ENCODE measurements at places on chromosomes 5 and 9. TPM values are rescaled to one million over a fixed set of nuclear protein-coding genes. Genes with fewer than 3 reads are reported as not detected.

- H3K4me1 ChIP-seq = no peaks in the 10 kb centered on the region
- no peaks in the 10 kb centered on the region for H3K27me3 ChIP-seq
- H3K36me3 ChIP-seq = no peaks in the 10 kb centered on the region
- H3K4me3 ChIP-seq = no peak overlapping the region
- peak; percentile 65 for DNase-seq
- no peak overlapping the region for H3K27ac ChIP-seq
These were observed 185.0 kb upstream of the ELL2 start for GRCh38 chr5:96146675-96147074.

DNA sequence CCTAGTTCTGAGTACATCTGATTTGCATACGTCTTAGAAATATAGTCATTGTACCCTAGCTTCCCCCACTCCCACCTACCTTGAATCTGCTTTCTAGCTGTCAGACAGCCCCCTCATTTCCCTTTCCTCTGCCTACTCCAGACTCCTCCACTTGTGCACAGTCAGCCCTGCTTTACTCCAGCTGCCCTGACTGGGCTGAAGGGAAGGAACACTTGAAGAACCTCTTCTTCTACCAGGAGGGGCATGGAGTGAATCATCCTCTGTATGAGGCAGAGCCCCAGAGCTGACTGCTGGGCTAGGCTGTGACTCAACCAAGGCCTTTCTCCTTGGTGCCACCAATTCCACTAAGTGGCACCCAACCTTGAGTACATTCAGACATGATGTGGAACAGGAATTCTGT lies 18.1 kb upstream of the ZFR start:
- H3K4me1 ChIP-seq = peaks cover 8% of the 10 kb centered on the region
- DNase-seq = peak; percentile 65
- no peak overlapping the region for H3K27ac ChIP-seq
- H3K36me3 ChIP-seq = no peaks in the 10 kb centered on the region

The GGTA1 gene
- 0.18 TPM for total RNA-seq

The IFNK gene
- total RNA-seq = not detected

The PCBD2 gene
- 9.9 TPM for total RNA-seq

- no peaks in the 10 kb centered on the region for H3K4me1 ChIP-seq
- no peak for DNase-seq
- H3K36me3 ChIP-seq = no peaks in the 10 kb centered on the region
- no peaks in the 10 kb centered on the region for H3K27me3 ChIP-seq
- no peak overlapping the region for H3K27ac ChIP-seq
These were observed 512.6 kb downstream of the BNC2 start for GRCh38 chr9:16357828-16358227.
